ENCODE measurements at places on chromosomes 3 and 15.

DNA sequence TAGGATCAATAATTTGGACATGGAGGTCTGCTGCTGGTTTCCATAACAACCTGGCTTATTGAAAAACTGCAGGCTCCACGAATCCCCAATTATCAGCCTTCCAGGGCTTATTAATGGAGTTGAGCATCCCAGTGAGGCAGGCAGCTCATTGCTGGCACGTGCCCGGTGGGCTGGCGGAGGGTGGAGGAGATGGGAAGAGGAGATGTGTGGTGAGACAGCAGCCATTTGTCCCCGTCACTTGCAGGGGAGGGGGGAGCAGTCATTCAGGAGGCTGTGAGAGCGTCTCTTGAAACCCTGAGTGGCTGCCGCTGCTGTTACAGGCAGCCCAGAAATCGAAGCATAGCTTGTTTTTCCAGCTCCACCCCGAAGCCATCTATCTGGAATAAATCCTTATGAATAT lies 70.6 kb downstream of the GAP43 start:
- no peak for DNase-seq

- DNase-seq, result no peak
These were observed 11.2 kb downstream of the STIMATE start for GRCh38 chr3:52886049-52886730.

DNA sequence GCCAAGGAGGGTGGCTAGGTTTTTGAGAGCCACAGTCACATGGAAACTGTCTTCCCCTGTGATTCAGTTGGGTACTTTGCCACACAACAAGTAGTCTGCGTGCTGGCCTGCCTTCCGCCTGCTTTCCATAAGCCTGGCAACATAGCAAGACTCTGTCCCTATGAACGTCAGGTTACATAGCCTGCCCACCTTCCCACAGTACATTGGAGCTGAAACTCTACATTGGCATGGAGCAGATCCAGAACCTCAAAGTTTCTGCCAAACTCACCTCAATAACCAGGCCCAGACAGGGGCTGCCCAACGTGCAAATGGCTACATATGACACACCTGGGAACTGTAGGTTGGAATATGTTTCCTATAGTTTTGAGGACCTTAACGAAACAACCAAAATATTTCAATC lies 140.6 kb upstream of the PRICKLE2 start:
- DNase-seq, result no peak

GRCh38 chr3:63961891-63962290 lies 49.7 kb upstream of the SCAANT1 start:
- no peak for DNase-seq

GRCh38 chr15:101066501-101067408 lies 147.6 kb downstream of the LRRK1 start:
- DNase-seq, result no peak

DNA sequence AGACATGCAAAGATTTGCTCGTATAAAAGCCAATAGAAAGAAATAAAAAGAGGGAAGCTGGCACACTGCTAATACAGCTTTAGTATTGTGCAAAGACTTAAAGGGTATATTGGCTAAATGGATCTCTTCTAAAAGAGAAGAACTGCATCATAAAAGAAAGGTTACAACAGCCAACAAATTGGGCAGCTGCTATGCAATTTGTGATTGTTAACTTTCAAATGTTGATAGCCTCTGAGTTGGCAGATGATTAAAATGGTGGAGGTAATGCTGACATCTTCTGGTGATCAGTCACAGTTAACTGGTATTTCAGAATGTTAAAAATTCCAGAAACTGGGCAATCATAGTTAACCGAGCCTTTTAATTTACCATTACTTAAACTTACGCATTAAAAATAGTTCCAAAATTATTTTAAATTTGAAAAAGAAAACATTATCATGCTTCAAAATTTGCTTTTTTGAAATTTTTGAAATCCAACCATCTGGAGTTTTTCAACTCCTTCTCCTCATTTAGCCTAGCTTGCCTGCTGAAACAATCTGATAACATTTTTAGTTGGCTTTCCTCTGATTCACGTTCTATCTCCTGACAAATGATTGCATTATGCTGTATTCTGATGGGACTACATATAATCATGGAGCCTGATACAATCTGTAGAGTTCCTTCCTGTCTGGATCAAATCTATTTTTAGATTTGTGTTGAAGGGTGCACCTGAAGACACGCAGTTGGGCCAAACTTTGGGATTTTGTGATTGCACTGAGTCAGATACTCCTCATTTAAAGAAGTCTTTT lies 144.0 kb upstream of the PDZRN3 start:
- no peak for DNase-seq

GRCh38 chr15:30008156-30008555 lies 74.6 kb upstream of the GOLGA8J start:
- DNase-seq, result no peak

DNA sequence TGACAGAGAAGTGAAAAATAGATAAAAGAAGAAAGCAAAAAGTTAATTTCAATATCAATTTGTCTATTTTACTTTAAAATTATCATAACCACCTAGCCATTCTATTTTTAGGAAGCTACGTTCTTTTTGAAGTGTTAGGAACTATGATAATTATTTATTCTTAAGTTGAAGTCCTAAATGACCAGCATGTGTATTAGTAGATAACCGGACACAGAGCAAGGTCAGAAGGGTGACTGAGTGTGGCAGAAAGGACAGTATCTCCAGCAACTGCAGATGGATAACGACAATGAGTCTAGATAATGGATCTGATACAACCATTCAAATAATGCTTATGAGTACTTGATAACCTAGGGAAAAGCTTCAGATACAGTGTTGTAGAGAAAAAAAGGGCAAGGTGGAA lies 198.0 kb downstream of the PDE8A start:
- DNase-seq, result no peak

DNA sequence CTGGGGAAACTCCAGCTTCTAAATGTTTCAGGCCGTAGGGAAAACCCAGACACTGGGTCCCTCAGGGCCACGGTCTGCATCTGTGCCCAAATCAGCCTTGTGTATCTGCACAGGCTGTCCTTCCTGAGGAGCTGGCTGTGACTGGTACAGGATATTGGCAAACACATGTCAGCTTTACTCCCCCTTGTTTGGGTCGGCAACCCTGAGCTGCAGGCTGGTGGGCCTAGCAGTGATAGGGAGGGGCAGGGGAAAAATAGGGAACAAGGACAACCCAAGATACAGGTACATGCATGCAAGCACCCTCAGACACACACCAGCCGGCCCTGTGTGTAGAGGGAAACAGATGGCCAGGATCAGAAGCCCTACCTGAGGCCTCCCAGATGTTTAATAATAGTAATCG lies 28.7 kb upstream of the HCN4 start:
- DNase-seq, result no peak

- no peak for DNase-seq
These were observed 493.6 kb upstream of the ADAMTS9 start for GRCh38 chr3:65181391-65181871.

- no peak for DNase-seq
These were observed 21.2 kb upstream of the SIAH2 start for GRCh38 chr3:150783920-150784746.

DNA sequence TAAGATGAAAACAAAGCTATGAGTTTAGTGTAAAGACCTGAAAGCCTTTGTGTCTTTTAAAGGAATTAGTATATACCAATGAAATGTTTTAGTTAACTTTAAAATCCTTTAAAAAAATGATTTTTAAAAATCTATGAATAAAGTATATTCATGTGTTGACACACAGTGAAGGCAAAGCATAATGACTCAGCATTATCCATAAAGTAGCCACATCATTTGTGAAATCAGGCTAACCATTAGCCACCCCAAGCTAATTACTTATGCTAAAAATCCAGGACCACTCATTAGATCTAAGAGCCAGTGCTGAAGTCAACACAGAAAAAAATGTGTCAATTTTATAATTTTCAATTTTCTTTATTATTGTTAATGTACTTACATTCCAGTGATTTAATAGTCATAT lies 310.2 kb downstream of the TBC1D5 start:
- no peak for DNase-seq

GRCh38 chr3:99134986-99135385 lies 233.5 kb upstream of the DCBLD2 start:
- DNase-seq, result no peak

- DNase-seq, result no peak
These were observed 74.3 kb upstream of the STAC start for GRCh38 chr3:36305929-36306520.

All from iPS DF 19.7 (cell line).